Left renal cortex interstitium (tissue), 4 donors: ENCODE measurements at places on chromosomes 5 and 9. TPM values are rescaled to one million over a fixed set of nuclear protein-coding genes. Genes with fewer than 3 reads are reported as not detected.

The CCDC180 gene
- polyA plus RNA-seq: 5.8 TPM

The ARL14EPL gene
- polyA plus RNA-seq: not detected

The FOXI1 gene
- 7.1 TPM for polyA plus RNA-seq

DNA sequence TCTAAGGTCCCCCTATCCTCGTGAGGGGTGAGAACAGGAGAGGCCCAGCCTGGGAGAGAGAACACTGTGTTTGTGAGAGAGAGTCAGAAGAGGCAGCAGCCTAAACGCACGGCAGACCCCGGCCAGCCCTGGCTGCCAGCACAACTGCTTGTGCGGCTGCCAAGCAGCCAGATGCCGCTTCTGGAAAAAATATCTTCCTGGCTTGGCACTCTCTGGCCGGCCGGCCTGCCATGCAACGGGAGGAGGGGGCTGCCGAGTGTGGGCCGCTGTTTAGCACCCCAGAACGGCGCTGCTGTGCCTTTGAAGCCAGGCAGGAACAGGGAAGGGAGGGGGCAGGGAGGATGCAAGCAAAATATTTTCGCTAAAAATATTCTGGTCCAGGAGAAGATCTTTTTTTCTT is 105.0 kb downstream of the FGF18 start:
- DNase-seq: no peak

The AJM1 gene
- polyA plus RNA-seq: 1.1 TPM

DNA sequence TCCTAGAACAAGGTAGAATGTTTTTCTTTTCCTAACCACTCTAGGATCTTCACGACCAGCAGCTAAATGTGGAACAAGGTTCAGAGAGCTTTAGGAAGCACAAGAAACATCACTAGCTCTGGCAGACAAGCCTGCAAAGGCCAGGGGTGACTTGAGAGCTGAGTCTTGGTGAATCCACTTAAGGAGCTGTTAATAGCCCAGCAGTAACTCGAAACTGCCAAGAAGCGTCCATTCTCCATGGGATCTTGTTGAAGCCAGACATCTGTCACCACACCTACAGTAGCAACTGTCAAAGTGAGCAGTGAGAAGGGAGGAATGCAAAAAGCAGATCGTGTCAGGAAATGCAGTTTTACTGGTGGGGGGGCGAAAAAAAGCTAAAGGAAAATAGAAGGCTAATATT is 87.2 kb downstream of the ATPSCKMT start:
- DNase-seq: no peak

The PIK3R1 gene
- 69.2 TPM for polyA plus RNA-seq

The SYK gene
- polyA plus RNA-seq: 27.8 TPM

DNA sequence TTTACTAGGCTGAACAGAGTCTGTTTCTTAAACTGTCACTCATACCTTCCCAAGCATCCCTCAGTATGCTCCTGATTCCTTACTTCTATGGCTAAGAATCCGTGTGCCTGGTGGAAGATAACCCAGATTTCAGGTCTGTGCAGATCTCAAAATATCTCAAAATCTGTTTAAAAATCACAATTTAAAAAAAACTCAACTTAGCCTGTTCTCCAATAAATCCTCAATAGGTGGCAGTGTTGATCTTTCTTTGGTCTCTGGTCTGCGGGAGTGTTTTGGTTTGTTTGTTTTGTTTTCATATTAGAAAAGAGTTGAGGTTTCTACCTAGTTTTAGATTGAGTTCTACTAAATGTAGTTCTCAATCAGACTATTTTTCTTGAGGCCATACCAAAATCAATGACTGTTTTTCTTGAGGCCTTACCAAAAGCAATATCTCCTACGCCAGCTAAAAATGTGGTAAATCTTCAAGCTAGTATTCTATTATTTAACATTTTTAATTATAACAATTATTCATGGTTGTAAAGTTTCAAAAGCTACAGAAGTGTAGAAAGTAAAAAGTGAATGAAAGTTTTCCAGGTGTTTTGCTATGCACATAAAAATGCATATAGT is 57.9 kb downstream of the TGFBR1 start:
- DNase-seq: no peak

The ERCC8 gene
- 22.5 TPM for polyA plus RNA-seq

The ZNF883 gene
- 9.8 TPM for polyA plus RNA-seq

The ISOC1 gene
- polyA plus RNA-seq: 45.4 TPM

GRCh38 chr5:116675626-116675910 is 100.9 kb upstream of the SEMA6A start:
- no peak for DNase-seq

The FBLL1 gene
- polyA plus RNA-seq: 0.65 TPM

DNA sequence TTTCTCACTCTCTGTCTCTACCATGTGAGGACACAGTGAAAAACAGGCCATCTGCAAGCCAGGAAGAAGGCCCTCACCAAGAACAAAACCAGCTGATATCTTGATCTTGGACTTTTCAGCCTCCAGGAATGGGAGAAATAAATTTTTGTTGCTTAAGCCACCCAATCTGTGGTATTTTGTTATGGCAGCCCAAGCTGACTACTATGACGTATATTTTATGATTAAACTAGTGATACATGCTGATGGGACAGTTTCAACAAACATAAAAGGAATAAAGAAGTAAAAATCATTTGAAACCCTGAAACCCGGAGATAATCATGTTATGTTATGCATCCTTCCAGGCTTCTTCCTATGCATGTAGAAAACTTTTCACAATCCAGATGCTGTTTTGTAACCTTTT is 71.5 kb upstream of the ERBIN start:
- DNase-seq: no peak

DNA sequence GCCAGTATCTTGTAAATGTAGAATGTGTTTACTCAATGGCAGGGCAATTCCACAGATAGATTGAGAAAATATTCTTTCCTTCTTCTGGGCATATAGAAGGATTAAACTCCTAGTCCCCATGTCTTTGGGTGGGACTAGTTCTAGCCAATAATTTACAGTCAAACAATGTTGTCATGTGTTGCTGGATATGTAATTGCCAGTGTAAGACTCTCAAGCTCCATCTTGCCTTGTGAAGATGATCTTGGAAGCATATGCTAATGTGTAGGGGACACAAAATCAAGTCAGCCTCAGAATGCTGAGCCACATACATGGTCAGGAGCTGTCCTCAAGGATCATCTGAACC is 386.9 kb downstream of the CETN3 start:
- DNase-seq: no peak

GRCh38 chr9:113888336-113888735 is 12.2 kb downstream of the ZNF618 start:
- DNase-seq: no peak

GRCh38 chr5:88438006-88438405 is 169.4 kb upstream of the TMEM161B start:
- no peak for DNase-seq

DNA sequence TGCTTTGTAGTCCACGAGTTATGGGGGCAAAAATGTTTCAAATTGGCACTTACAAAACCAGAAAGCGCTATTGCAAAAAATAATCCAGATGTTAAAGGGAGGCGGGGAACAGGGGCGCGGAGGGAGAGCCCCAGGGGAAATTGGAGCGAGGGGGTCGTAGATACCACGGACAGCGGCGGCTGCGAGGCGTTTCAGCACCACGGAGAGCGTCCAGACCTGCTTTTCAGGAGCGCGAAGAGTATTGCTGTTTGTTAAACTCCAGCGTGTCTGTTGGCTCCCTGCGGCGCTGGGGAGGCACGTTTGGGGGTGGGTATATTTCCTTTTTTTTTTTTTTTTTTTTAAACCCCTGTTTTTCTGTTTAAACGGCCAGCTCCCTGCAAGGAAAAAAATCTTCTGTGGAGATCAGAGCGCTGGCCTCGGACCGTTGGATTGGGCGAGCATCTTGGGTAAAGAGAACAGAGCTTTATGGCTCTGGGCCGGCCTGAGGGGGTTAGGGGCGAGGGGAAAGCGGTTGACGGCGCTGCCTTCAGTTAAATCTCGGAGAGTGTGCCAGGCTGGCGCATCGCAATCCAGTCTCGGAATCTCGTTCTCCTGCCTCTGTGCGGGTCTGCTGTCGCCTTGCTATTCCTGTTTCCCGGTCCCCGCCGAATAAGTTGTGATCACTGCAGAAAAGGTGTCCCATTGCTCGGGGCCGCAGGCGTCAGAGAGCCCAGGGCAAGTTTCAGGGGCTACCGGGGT is at the start of gene GLRA1:
Gene GLRA1 (minus strand): TSS at position 288 of the 738 bp plus-strand sequence. CDS start 302 bp downstream, outside the sequence.
- no peak for DNase-seq

GRCh38 chr5:80516826-80517225 is 28.9 kb downstream of the FAM151B start:
- DNase-seq: no peak

The TAF11L14 gene
- not detected for polyA plus RNA-seq

DNA sequence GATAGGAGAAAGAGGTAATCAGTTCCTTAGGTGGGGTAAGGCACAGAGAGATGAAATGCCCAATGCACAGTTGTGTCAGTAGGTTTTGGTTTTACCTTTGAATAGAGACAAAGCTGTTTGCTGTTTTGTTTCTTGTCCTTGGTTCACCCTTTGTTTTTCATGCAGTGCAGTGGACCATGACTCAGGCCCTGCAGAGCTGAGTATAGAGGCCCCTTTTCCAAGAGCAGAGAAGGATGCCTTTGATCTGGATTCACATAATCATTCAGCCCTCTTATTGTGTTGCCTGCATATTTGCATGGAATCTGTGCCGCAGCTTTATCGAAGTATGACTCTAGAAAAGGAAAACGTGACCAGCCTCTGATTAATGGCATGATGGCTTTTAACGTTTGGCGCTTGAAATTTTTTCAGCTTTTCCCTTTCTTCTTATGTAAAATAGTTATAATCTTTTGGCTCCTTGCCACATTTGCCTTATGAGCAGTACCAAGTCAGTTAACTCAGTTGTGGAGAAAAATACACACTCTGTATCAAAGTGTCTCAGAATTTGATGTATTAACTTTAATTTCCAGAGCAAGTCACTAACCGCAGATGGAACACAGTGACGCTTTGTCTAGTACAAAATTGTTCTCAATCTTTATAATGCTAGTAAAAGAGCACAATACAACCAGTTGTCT is 197.6 kb downstream of the KDM4C start:
- DNase-seq: no peak

The CCDC112 gene
- polyA plus RNA-seq: 17.7 TPM

DNA sequence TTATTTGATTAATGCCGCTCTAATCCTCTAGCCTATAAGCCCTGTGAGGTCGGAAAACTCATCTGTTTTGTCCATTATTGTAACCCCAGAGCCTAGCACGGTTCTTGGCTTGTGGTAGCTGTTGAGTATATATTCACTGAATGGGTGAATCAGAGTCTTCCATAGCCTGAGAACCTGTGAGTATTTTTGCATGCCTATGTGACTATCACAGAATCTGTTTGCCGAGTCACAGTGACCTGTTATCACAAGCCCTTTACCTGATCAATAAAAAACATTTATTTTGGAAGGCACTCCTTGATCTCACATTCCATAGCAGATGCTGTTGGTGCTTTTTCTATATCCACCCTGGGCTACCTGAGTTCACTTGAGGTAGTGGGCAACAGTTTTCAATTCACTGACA is 125.0 kb upstream of the STC2 start:
- DNase-seq: no peak

GRCh38 chr9:138048184-138048583 is 170.6 kb downstream of the CACNA1B start:
- no peak for DNase-seq

The PKD2L2 gene
- not detected for polyA plus RNA-seq

The HINT2 gene
- polyA plus RNA-seq: 70.1 TPM

The SLC45A2 gene
- polyA plus RNA-seq: 0.82 TPM

GRCh38 chr9:105296877-105297287 is 52.4 kb downstream of the SLC44A1 start:
- DNase-seq: no peak

GRCh38 chr9:28050046-28050445 is 476.8 kb upstream of the C9orf72 start:
- DNase-seq: no peak

The SLC28A3 gene
- polyA plus RNA-seq: 0.03 TPM

The TLR4 gene
- polyA plus RNA-seq: 7.9 TPM
